Left hindlimb (tissue), 1 donor: ENCODE measurements at places on chromosomes 1 and 21.

GRCh38 chr1:186152620-186153239 is 222.3 kb downstream of the TPR start:
- DNase-seq = no peak

DNA sequence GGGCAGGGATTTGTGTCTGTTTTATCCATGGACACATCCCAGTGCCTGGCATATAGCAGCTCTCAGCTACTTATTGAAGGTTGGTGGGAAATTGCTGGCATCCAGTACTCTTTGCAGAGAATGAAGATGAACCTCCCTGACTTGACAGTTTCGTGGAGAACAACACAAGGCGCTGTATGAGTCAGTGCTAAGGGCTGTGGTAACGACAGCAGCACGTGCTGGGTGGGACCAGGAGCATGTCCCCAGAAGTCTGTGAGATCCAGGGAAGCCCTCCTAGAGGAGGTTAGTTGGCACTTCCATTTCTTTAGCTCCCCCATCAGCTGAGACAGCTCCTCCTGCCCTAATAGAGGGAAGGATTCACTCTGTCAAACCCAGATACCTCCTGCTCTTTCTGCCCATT is 25.9 kb upstream of the IL19 start:
- DNase-seq = no peak

- no peak for DNase-seq
Observed at GRCh38 chr1:144101397-144102045, 129.7 kb upstream of the FAM72C start.

GRCh38 chr21:35234725-35235124 is 185.6 kb upstream of the RUNX1 start:
- DNase-seq = no peak

- no peak for DNase-seq
Observed at GRCh38 chr1:8274352-8274751, 43.6 kb upstream of the SLC45A1 start.

DNA sequence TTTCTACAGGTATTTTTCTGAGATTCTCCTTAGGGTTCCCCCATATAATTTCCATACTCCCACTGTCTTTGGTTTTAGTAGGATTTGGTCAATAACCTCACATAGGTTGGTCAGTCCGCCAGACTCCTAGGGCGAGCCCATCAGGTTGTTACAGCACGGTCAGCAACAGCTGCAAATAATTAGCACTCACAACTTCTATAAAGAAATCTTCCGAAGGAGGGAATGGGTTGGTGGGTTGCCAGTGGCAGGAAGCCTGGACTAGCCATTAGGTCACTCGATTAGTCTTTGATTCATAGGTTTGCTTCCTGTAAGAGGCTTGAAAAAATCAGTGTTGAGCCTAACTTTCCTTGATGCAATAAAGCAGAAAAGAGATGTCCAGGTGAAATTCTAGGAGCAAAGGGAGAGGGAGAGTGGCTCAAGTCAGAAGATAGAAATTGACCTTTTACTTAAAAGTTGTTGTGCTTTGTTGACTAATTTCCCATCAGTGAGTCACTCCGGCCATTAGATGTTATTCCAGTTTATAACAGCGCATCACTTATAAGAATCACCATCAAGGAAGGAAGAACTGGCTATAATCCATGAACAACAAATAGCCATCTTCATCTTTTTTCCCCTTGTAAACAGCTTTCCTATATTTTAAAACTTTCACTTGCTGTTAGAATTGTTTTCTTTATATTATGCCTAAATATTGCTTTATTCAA is 88.3 kb downstream of the TPR start:
- peak; percentile 40 for DNase-seq
